ENCODE measurements at places on chromosomes 11 and 22.

GRCh38 chr11:19378814-19379213 is 138.1 kb upstream of the E2F8 start:
- DNase-seq: no peak

GRCh38 chr11:1705126-1706052 is 8.4 kb downstream of the KRTAP5-6 start:
- no peak for DNase-seq

- DNase-seq: no peak
Observed at GRCh38 chr11:6813656-6814055, 14.2 kb upstream of the OR6A2 start.

DNA sequence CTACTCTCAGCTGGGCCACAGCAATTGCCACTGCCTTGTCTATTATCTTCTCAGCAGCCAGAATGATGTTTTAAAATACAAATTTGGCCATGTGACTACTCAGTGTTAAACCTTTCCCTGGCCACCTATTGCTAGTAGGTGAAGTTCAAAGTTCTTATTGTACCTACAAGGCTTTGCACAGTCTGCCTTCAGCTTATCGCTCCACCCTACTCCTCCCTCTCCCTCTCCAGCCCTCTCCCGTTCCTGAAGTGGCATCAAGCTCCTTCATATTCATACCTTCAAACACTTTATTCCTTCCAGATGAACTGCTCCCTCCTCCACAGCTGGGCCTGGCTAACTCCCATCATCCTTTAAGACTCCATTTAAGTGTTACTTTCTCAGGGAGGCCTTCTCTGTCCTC is 37.3 kb downstream of the OR10A6 start:
- no peak for DNase-seq

- DNase-seq: no peak
Observed at GRCh38 chr11:57645689-57646085, 4.0 kb downstream of the YPEL4 start.

DNA sequence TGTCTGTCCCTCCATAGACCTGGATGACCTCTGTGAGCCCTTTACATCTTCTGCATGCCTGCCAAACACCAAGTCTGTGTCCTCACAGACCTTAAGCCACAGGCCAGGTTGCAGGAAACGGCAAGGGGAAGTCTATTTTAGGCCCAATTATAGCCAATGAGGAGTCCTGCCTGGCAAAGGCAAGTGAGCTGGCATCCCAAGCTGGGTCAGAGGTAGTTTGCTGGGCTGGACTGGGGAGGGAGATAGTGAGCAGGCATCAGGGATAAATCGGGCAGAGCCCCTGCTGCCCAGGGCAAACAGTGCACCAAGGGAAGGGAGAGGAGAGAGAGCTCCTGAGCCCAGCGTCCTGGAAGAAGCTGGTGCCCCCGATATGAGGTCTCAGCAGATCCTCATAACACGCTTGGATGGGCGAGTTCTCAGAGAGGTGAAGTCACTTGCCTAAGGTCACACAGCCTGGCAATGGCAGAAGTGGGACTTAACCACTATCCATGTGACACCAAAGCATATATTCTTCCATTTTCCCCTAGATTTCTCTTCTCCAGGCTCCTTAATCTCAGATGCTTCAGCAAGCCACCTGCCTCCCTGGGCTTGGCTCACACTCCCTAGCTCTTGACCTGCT is 3.7 kb upstream of the RELT start:
- no peak for DNase-seq

GRCh38 chr11:128759597-128759996 is 65.7 kb downstream of the FLI1 start:
- no peak for DNase-seq

DNA sequence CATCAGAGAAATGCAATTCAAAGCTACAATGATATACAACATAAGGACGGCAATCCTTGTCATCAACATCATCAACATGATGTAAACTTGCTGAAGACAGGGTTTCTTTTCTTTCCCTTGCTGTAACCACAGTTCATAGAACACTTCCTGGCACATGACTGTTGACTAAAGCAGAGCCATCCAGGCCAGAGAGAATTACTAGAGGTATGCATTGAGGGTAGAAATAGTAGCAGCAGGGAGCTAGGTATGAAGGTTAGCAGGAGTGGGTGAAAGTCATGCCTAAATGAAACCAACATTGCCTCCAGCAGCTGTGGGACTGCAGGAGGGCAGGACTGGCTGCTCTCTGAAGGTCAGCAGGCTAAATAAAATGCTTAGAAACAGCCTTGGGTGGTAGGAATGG is 103.7 kb downstream of the LRRC32 start:
- no peak for DNase-seq

DNA sequence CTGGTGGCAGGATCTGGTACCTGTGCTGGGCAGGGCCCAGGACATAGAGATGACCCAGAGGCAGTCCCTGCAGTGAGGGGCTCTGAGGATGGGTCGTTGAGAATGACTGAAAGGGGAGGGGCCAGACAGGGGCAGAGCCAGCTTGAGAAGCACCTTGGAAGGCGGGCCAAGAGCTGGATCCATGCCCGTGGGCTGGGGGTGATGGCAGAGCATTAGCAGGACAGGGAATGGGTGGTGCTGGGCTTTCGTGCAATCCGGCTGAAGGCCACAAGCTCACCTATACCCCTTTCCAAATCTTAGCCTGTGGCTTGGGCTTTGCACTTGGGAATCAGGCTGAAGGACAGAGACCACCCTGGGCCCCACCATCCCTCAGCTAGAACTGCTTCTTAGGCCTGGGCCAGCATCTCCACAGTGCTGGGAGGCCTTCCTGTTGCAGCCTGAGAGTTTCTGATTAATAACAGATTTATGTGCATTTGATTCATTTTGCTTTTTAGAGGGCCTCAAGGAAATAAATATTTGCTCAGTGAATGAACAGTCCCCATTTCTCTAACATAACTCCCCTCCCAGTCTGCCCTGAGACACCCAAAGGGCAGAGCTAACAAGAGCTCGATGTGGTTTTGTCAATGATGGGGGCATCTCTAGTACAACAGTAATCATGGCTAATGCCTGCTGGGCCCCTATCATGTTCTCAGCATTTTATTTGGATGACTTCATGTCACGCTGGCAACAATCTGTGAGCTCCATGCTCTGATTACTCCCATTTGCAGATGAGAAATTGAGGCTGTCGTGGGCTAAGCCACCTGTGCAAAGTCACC is 39.3 kb downstream of the RIBC2 start:
- DNase-seq: no peak

DNA sequence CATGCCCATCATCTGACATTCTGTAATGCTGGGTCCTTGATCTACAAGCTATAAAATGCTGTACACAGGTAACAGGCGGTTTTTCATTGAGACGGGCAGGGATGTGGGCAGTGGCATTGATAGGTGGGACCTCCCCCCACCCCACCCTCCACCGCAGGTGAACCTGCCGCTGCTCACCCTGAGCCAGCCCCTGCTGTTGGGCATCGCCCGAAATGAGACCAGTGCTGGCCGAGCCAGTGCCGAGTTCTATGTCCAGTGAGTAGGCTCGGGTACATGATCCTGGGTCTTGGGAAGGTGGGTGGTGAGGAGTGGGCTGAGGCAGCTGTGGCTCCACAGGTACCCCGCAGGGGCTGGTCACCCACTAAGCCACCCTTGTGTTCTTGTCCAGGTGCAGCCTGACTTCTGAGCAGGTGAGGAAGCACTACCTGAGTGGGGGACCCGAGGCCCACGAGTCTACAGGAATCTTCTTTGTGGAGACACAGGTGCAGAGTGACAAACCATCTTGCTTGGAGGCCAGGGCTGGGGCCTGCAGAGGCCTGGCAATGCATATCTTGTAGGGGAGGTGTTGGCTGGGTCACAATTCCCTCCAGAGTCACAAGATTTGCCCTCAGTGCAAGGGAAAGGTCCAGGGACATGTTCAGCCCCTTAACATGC is 1.1 kb upstream of the DNAJC4 start:
- no peak for DNase-seq

DNA sequence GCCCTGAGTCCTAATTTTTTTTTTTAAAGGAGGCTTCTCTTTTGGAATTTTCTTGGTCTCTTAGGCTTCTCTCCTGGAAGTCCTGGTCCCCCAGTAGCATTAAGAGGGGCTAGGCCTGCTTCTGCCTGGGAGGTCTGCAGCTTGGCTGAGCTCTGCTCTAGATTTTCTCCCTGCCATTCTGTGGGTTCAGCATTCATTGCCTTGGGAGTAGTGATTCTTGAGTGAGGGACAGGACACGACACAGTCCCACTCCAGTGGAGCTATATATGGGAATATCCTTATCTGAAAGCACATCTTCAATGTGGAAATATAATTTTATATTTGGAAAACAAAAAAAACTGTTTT is 3.7 kb downstream of the IGSF22 start:
- DNase-seq: no peak

- no peak for DNase-seq
Observed at GRCh38 chr22:29842172-29842571, 4.1 kb upstream of the ASCC2 start.

Measured in D721Med (cell line).